A172 (cell line): ENCODE measurements at places on chromosomes 7 and 10.

- DNase-seq = peak; percentile 20
Observed at GRCh38 chr7:91347290-91347689, 83.1 kb downstream of the FZD1 start.

DNA sequence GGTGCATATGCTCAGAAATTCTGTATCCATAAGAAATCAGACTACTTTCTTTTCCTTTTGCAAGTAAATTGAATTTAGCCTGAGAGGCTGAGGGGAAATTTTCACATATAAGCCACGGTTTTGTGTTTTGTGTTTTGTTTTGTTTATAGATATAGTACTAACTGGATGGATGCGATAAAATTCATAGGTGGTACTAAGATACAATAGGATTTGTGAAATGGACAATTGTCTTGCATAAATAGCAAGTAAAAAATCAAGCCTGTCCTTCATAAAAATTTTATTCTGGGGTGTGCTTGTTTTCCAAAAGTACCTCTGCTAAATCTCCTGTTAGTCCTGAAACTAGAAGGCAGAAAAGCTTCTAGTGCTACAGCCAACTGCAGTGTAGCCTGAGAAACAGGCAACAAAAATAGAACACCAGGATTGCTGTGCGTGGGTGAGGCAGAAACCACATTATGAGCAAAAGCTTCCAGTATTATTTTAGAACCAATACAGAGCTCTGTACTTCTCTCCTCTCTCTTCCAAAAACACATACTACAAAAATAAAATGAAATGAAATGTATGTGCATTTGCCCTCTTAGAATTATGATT lies 634 bp upstream of the HDAC9 start:
- DNase-seq = no peak

DNA sequence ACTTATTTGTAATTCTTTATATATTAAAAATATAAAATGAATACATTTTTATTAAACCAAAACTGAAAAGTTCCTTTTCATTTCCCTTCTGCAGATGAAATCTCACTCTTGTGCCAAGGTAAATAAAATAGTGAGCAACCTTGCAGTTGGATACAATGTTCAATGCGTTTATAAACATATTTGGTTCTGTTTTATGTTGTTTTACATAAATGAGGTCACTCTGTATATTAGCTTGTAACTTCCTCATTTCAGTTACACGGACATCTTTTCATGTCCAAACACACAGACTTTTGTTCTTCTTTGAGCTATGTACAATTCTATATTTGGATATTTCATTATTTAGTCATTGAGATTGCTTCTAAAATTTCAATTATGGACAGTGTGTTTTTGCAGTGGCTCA lies 107.7 kb downstream of the BBS9 start:
- DNase-seq = no peak

GRCh38 chr10:116720241-116720643 lies 22.1 kb downstream of the HSPA12A start:
- peak; percentile 13 for DNase-seq

DNA sequence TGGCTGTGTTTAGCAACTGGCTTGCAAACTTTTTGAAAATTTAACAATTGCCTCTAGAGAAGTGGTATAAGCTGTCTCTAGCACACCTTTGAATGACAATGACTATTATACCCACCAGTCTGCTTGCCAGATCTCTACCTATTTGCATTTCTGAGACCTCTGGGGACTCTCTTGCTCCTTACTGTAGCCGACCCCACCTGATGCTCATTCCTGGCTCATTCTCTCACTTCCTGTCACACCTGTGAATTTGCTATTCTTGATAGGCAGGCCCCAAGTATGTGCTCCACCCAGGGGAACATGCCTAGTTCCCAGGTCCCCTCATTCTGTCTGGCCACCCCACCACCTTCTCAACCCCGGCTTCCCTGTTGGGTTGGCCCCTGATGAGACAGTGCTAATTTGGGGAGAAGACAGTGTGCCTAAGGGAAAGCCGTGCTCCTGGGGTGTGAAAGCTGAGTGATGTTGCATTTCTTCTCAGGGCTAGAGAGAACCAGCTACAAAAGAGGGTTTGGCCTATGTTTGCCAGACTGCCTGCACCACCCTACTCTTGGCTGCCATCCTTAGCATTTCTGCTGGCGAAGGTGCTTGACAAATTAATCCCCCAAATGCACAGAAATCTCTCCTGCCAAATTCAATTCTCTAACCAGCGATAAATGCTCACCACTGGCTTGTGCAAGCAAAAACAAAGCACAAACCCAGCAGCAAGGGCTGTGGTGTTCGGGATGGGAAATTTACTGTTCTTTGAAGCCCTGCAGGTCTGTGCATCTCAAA lies 138.2 kb downstream of the RPS24 start:
- DNase-seq = no peak

- peak; percentile 96 for DNase-seq
Observed at GRCh38 chr7:46811529-46811928, 770.4 kb downstream of the TNS3 start.

DNA sequence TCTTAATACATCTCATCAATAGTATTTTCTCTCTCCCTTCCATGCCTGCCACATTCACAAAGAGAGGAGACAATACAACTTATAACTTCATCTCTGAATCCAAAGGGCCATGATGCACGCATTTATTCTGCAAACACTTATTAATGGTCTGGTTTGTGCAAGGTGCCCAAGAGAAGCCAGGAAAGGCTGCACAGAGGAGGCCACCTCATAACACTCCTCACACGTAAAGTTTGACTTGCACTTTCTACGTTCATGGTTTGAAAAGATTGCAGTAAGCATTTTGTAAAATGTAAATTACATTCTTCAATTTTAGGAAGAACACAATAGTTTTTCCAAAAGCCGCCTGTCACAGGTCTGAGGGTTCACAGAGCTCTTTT lies 1.2 kb upstream of the PALS2 start:
- DNase-seq = no peak

- no peak for DNase-seq
Observed at GRCh38 chr10:112615269-112615668, 168.3 kb downstream of the VTI1A start.

DNA sequence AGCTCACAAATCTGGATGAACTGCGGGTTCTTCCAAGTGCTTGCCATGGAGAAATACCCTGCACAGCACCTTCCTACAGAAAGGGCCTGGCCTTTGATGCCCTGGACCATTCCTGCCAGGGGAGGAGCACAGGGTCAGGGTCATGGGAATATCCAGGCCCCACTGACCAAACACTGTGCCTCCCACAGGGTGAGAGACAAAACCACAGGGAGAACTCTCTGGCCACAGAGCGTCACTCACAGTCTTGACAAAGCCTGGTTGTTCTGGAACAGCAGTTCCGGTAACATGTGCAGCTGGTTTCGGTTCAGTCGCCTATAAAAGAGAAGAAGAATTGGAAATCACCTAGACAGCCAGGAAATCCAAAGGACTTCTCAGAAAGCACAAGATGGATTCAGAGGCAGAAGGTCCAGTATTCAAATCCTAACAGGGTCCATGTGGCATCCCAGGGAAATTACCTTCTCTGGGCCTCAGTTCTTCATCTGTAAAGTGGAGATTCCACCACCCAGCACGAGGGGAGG lies 28.1 kb downstream of the SLIT1 start:
- no peak for DNase-seq

- DNase-seq = no peak
Observed at GRCh38 chr10:13844651-13845050, 257.9 kb downstream of the PRPF18 start.

GRCh38 chr7:138921277-138921676 lies 59.9 kb downstream of the KIAA1549 start:
- no peak for DNase-seq

DNA sequence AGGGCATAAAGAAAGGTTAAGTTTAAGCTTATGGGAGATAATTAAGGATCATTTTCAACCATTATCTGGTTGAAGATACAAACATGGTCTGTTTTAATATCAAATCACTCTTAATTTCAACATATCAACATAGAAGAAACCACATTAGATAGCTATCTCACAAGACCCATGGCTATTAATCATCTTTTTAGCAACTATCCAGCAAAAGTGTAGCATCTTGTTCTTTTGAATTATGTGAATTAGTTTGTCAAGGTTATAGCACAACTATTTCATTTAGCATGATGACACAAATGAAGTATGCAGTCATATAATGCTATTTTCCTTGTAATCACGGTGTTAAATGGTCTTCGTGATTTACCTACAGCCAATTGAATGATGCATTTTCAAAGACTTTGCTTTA lies 58.9 kb upstream of the PPP1R9A start:
- DNase-seq = no peak

- no peak for DNase-seq
Observed at GRCh38 chr7:27154901-27155815, 1.3 kb downstream of the HOXA7 start.

GRCh38 chr10:96280859-96281258 lies 9.5 kb upstream of the BLNK start:
- DNase-seq = no peak

GRCh38 chr10:49269523-49269922 lies 29.4 kb upstream of the C10orf71 start:
- no peak for DNase-seq
